CD4-positive, alpha-beta T cell treated with Interleukin-21 for 1 hour (primary cell): ENCODE measurements at places on chromosomes 12 and 14.

DNA sequence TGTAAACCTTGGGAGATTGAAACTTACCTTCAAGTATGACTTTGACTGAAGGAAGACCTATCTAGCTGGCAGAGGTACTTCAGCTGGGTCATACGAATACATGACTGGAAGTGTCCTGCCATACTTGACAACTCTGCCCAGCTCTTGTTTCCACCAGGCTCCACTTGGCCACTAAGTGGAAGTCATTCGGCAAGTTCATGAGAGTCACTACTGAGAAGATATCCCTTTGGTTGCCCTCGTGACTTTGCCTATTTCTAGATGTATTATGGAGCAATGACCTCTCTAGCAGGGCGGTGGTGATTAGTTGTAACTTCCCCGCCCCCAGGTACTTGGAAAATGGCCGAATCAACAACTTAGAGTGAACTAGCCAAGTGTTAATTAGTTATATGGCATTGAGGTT, 8.6 kb upstream of the CACNA1C start:
- DNase-seq = no peak

DNA sequence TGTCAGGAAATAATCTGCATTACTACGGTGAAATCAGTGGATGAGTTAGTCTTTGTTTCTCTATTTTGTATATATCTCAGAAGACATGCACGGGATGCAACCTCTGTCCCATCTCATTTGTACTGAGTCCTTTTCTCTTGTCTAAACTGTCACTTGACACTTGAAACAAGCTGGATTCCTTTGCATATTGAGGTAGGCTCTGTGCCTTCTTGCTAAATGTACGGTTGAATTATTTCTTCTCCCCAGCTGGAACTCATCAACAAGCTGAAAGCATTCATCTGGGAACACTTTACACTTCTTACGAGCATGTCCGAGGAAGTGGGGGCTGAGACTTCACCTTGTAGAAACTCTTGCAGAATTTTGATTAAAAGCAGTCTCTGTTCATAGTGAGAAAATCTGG, 119.5 kb downstream of the VEZT start:
- DNase-seq = no peak

DNA sequence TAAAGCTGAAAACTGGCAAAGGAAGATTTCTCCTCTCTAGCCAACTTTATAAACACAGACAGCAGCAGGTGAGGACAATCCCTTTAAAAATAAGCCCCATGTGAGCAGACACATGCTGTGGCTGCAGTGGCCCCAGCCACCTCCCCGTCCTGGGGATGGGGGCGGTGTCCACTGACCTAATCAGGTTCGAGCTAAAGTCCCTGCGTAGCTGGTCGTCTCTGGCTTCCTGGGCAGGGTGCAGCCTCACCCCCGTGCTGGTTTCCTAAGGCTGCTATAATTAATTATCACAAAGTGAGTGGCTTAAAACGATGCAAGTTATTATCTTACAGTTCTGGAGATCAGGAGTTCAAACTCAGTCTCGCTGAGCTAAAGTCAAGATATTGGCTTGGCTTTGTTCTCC, 1.0 kb downstream of the BDKRB1 start:
- DNase-seq = no peak

GRCh38 chr12:124614512-124615292, 47.3 kb upstream of the NCOR2 start:
- no peak for DNase-seq

GRCh38 chr12:127411166-127411915, 855.6 kb upstream of the TMEM132C start:
- no peak for DNase-seq

GRCh38 chr12:107492393-107493134, 193.0 kb upstream of the PWP1 start:
- DNase-seq = no peak
